ENCODE measurements at places on chromosomes 5 and 9. TPM values are rescaled to one million over a fixed set of nuclear protein-coding genes. Genes with fewer than 3 reads are reported as not detected.

Gene SEMA5A
- not detected for total RNA-seq

Gene CWC27
- total RNA-seq = 20.2 TPM

Gene ELL2
- total RNA-seq = 21.1 TPM

Gene ATP10B
- not detected for total RNA-seq

Gene FSTL4
- 6.3 TPM for total RNA-seq

Gene PITX1
- total RNA-seq = 14.2 TPM

Gene PAM
- total RNA-seq = 27.3 TPM

Gene EGFLAM
- 0.26 TPM for total RNA-seq

Gene STKLD1
- total RNA-seq = 0.85 TPM

Gene TMEM232
- not detected for total RNA-seq

Gene GAS1
- total RNA-seq = 0.22 TPM

Gene NPR2
- 7.5 TPM for total RNA-seq

Gene LPAR1
- 21.3 TPM for total RNA-seq

Gene POU5F2
- total RNA-seq = not detected

Gene TPPP
- 5.7 TPM for total RNA-seq

Gene QRFP
- total RNA-seq = not detected

Gene IL13
- total RNA-seq = not detected

Gene MORN5
- not detected for total RNA-seq

Gene ANXA2R
- 3.2 TPM for total RNA-seq

Gene TMEM215
- not detected for total RNA-seq

Gene TPD52L3
- not detected for total RNA-seq

Gene MSX2
- total RNA-seq = 5.6 TPM

Measured in A549 treated with ZK216348 at 1 μM for 4 hours (cell line).